ENCODE measurements at places on chromosomes 2 and 18.

- no peak for DNase-seq
These were observed 93.7 kb upstream of the HS6ST1 start for GRCh38 chr2:128412181-128412871.

DNA sequence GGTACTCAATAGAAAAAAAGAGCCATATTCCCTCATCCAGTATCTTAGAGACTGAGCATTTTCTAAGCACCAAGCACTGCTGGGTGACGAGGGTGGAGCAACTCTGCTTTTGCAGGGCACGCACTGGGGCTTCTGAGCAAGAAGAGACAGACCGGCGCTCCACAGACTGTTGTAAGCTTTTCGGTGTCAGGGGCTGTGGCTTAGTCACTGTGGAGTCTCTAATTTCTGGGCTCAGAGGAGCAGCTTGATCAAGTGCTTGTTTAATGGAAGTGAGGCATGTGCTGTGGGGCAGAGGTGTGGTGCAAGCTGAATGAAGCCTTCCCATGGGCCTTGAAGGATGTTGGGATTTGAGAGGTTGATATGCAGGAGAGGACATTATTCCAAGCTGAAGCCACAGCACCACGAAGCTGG is 227.1 kb downstream of the MYCN start:
- DNase-seq = no peak

- no peak for DNase-seq
These were observed 526.4 kb downstream of the DPP10 start for GRCh38 chr2:114968748-114969400.

GRCh38 chr18:38611036-38611964 is 1045.7 kb upstream of the CELF4 start:
- no peak for DNase-seq

GRCh38 chr18:48428475-48429177 is 19.4 kb upstream of the ZBTB7C start:
- DNase-seq = no peak

DNA sequence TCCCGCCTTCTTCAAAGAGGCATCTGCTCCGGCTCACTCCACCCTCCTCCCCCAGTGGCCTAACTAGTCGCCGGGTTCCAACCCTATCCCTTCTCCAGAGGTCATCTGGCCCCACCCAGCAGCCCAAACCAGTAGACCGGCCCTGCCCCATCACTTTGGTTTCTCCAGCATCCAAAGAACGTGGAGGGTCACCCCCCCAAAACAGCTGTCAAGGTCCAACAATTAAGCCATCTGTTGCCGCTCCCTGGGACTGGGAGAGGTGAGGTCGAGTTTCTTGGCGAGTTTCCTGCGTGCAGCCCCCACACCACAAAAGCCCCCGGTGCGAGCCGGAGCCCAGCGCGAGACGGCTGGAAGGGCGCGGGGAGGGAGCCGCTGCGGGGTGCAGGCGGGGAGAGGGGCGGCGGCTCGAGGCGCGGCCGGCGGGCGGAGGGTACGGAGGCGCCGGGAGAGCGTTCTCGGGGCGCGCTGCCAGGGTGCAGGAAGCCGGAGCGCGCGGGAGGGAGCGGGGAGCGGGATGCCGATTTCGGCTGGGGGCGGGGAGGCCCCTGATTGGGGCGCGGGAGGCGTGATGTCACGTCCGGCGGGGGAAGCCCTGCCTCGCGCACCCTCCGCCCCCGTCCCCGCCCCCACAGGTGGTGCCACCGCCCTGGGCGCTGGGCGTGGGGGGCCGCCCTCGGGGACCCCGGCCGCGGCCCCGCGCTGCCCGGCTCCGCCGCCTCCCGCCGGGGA is 571 bp upstream of the GPC1 start:
- peak; percentile 78 for DNase-seq

- DNase-seq = no peak
These were observed 5.5 kb upstream of the RMDN2 start for GRCh38 chr2:37919631-37920032.

GRCh38 chr2:240733803-240734495 is 42.3 kb downstream of the AQP12A start:
- DNase-seq = no peak

- DNase-seq = no peak
These were observed 60.0 kb downstream of the GDF7 start for GRCh38 chr2:20726913-20727312.

DNA sequence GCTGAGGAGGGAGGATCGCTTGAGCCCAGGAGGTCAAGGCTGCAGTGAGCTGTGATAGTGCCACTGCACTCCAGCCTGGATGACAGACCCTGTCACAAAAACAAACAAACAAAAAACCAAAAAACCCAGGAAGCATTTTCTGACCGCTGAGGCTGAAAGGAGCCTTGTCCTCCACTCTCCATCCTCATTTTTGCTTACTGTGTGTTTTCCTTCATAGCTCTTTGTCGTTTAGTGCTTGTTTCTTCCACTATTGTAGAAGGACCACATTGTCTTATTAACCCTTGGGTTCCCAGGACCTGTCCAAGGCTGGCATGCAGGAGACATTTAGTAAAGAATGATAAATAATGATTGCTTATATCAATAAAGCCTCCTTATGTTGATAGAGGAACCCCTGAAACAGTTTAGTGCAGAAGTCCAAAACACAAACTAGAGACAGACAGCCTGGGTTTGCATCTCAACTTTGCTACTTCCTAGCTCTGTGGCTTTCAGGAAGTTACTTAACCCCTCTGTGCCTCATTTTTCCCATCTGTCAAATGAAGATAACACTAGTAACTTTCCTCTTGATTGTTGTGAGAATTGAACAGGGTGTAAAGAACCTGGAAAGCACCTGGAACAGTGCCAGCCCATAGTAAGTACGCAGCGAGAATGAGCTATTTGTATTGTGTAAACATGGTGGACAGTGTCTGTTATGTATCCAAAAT is 126.0 kb downstream of the LPIN1 start:
- DNase-seq = no peak

DNA sequence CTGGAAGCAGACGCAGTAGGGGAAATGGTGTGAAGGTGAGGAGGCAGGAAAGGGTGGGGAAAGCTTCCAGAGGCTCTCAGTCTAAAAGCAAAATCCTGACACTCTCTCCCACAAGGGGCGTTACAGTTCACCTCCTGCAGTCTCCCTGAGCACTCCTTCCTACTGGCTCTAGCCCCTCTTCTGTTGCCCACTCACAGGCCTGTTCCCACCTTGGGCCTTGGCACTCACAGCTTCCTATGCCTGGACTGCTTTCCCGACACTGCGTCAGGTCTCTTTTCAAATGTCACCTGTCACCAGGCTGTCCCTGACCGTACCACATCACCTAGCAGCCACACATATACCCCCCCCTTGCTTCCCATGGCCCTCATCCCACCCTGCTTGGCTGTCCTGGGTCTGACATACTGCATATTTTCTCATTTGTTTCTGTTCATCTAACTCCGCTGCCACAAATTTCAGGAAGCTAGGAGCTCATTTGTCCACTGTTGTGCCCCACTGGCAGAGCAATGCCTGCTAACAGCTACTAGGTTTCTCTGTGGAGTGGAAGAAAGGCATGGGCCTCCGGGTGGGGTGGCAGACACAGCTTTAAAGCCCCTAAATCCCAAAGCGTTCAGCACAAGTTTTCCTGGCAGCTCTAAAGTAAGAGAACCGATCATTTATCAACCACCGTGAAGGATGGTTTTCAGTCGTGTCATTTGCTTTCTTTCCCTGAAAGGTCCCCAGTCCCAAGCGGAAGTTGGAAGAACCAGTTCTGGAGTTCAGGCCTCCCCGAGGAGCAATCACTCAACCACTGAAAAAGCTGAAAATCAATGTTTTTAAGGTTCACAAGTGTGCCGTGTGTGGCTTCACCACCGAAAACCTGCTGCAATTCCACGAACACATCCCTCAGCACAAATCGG is 118.8 kb downstream of the ZNF532 start:
- DNase-seq = no peak

- no peak for DNase-seq
These were observed 19.4 kb downstream of the TTC27 start for GRCh38 chr2:32647180-32647651.

DNA sequence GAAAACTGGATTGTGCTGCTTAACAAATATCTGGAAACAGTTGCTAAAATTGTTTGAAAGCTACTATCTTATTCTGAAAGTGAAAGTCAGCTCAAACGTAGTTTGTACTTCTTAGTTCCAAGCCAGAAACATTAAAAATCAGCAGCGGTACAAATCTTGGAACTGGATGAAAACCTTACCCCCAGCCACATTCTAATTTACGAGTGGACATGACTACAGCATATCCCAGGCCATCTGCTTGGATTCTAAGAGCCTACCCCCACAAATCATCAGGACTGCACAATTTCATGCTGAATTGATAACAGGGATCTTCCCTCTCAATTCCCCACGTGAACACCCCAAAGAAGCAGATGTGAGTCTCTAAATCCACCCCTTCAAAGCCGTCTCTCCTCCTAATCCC is 158.7 kb upstream of the NCKAP5 start:
- no peak for DNase-seq

- DNase-seq = no peak
These were observed 10.1 kb downstream of the RRM2 start for GRCh38 chr2:10132596-10132995.

GRCh38 chr2:217288472-217289063 is 428.7 kb upstream of the TNP1 start:
- DNase-seq = no peak

- DNase-seq = no peak
These were observed 23.4 kb downstream of the ZNF516 start for GRCh38 chr18:76471593-76471992.

DNA sequence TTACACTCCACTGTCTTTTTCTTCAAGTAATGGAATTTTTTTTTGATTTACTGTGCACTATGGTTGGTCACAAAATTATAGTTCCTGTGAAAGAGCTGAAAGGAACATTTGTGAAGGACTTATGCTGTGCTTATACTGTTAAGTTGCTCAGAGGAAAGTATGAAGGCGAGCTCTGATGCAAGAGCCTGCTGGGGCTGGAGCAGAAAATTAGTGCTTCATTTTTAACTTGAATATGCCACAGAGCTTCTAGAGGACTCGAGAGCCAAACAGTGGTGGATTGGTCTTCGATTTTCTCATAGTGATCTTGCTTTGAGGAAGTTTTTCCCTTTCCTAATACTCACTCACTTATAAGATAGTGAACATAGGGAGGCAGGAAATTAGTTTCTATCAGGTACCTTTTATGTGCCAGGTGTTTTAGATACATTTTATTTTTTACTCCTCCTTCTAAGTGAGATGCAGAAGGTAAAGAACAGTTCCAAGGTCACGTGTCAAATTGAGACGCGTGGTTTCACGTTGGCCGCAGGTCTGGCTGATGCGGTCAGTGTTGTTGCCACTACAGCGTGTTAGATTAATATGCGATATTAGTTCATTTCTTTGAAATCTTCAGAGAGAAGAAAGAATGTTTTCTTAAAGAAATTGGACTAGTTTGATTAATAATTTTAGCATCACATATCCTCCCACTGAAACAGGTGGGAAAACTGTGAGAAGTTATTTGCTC is 20.2 kb downstream of the GATA6 start:
- DNase-seq = no peak

GRCh38 chr2:71560638-71561011 is 107.3 kb downstream of the DYSF start:
- no peak for DNase-seq

DNA sequence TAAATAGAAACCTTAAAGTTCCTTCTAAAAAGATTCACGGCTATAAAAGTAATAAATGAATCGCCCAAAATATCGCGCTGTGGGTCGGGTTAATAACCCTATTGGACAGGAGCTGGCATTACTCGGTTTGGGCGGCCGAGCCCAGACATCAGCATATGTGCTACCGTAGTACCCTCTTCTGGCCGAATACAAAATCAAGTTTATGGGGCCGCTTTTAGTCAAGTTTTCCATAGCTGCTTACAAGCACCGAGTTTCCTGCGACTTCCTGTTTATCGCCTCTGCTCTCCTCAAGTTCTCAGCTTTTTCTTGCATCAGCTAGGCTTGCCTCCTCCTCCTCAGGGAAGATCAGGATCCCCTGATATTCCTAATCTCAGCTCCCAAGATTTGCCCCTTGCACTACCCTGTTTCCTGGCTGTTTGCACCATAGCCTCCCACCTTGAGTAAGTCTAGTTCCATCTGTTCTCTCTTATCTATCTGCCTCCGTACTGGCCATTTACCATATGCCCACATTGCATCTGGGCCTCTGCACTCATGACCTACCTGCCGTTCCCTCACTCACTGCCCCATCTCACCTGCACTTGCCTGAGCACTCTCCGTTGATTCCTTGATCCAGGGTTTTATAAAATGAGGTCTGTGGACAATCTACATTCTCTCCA is 56.1 kb downstream of the SLC35F5 start:
- peak; percentile 32 for DNase-seq

DNA sequence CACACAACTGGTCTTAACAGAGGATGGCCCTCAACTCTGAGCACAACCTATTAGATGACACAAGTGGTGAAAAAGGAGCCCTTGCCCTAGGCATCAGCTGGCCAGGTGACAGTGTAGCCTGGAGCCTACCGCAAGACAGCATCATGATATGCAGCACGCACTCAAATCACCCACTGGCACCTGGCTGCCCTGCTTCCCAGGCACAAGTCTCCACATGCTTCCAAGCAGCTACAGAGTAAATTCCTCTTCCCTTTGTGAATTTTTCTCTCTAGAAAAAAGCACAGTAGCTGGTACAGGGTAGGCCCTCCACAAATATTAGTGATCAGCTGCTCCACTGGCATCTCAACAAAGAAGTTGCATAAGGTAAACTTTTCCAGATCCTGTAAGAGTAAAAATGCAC is 6.0 kb downstream of the FBXO15 start:
- no peak for DNase-seq

DNA sequence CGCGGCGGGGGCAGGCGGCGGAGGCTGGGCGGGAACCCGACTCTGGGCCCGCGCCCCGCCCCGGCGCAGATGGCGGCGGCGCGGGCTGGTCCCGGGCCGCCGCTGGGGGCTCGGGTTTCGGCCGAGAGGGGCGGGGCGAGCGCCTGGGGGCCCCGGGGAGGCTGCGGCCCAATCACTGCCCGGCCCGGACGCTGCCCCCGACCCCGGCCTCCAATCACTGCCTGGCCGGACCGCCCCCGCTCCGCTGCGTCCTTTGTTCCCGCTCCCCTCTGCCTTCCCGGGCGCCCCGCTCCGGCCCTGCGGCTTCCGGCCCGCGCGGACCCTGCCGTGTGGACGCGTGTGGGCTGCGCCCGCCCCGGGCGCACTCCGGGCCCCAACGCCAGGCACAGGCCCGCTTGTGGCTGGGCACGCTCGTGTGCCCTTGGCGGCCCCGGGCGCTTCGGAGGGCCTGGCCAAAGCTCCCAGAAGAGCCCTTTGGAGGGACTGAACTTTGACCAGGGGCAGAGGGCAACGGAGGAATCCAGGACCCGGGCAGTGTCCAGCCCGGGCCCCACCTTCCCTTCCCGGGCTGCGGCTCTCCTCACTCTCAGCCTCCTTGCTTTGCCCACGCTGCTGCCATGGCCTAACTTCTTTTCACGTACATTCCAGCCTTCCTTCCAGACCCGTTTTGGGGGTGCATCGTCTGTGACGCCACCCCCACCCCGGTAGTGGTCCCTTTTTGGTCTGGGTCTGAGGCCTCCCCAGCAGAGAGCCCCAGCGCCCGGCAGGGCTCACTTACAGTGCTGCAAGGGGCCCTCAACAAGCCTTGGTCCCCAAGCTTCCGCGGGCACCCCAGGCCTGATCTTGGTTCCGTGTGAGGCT is 27.1 kb upstream of the PTMA start:
- DNase-seq = no peak

GRCh38 chr2:121558329-121558728 is 27.6 kb downstream of the RNU4ATAC start:
- no peak for DNase-seq
